ENCODE measurements at places on chromosomes 13 and 19. TPM values are rescaled to one million over a fixed set of nuclear protein-coding genes. Genes with fewer than 3 reads are reported as not detected.

DNA sequence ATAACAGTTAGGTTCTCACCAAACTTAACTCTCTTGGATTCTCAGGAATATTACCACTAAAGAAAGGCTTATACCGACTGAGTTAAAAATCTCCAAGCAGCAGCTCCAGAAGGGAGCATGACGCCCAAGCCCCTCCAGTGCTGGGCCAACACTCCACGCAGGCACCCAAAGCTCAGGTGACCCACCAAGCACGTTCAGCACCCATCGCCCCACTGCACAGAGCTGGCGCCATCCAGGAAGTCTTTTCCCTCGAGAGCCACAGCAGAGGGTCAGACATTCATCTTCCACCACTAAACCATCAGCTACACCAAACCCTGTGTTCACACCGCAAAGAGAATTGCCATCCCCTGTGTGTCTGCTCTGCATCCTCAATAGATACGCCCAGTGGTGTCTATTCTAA lies 65.7 kb downstream of the SOX1 start:
- DNase-seq = no peak

- no peak for DNase-seq
Observed at GRCh38 chr19:43462785-43463380, 2.5 kb downstream of the LYPD3 start.

Gene C19orf85
- not detected for total RNA-seq

DNA sequence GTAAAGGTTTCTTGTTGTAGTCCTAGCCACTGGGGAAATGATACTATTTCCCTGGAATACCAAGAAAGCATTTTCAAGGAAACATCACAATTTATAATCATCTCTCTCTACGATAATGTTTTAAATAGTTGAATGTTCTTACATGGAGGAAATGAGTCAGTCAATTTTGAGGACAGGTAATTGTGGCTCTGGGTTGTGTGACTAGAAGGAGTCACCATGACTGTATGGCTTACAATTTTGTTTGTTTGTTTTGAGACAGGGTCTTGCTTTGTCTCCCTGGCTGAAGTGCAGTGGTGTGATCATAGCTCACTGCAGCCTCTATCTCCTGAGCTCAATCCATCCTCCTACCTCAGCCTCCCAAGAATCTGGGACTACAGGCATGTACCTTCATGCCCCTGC lies 47.4 kb downstream of the COG3 start:
- no peak for DNase-seq

Gene CEACAM5
- total RNA-seq = not detected

DNA sequence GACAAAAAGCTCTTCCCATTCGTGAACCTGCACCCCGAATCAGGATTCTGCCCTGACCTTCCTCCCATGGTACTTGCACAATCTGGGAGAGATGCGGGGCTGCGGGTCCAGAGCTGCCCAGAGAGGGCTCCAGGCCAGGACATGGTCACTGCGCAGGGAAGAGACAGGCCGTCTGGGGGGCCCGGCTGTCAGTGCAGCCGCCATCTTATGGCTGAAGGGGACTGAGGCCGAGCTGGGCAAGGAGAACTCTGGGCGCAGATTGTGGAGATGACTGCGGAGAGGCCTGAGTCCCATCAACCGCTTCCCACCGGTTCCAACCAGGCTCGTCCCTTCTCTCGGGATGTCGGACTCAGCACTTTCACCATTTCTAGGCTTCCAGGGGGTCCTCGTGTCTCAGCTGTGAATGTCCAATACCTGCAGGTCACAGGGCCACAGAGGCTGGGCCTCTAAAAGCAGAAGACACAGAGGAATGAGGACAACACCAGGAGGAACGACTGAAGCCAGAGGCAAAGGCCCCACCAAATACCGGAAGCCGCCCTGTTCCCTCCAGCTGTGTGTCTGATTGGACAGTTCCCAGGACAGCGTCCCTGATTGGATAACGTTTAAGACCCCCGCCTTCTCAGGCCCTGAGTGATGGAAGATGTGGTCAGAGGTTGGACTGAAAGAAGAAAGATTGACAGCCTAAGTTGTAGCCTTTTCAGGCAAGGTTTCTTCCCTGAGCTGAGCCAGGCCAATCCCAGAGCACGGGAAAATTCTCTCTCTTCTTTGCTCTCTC lies 117.1 kb upstream of the ZNF91 start:
- no peak for DNase-seq

DNA sequence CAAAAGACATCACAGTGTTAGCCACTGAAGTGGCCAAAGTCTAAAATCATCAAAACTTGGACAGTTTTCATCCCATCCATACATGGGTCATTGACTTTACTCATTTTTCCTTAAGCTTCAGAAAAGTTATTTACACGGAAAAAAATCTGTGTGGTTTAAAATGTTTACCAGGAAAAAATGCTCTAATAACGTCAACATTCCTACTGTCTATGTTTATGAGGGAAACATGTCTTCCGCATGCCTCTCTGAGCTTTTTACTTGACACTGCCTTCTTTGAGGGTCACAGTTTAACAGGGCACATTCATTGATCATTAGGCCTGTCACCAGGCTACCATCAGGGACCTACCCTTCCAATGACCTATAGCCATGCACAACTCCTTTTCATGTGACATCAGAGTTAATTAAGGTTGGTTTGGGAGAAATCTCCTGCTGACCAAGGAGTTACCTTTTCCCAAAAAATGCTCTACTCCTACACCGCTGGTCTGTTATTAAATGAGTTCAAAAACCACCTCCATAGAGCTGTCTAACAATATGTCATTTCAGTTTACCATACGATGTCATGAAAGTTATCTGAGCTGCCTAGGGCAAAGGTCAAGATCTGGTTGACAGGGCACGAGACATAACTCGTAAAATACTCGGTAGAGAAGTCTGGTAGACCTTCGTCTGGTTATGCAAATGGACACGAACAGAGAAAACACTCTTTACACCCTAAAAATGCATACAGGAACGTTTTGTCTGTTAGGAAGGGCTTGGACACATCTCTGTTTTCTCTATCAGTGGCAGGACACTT lies 17.8 kb downstream of the FLT1 start:
- DNase-seq = no peak

DNA sequence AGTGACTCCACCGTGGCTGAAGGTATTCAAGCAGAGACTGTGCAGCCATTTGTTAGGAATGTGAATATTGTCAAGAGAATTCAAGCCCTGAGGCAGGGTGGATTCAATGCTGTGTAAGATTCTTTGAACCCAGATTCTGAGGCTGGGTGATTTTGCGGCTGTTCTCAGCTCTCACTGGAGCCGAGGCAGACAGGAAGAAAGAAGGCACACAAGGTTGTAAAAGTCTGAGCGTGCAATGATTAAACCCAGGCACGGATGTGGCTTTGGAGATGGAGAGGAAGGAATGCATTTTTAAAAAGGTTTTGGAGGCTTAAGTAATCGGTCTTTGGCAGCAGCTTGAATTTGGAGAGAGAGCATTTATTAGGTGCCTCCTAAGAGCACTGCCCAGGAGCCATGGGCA lies 187.9 kb downstream of the KATNAL1 start:
- no peak for DNase-seq

Gene RNF225
- not detected for total RNA-seq

DNA sequence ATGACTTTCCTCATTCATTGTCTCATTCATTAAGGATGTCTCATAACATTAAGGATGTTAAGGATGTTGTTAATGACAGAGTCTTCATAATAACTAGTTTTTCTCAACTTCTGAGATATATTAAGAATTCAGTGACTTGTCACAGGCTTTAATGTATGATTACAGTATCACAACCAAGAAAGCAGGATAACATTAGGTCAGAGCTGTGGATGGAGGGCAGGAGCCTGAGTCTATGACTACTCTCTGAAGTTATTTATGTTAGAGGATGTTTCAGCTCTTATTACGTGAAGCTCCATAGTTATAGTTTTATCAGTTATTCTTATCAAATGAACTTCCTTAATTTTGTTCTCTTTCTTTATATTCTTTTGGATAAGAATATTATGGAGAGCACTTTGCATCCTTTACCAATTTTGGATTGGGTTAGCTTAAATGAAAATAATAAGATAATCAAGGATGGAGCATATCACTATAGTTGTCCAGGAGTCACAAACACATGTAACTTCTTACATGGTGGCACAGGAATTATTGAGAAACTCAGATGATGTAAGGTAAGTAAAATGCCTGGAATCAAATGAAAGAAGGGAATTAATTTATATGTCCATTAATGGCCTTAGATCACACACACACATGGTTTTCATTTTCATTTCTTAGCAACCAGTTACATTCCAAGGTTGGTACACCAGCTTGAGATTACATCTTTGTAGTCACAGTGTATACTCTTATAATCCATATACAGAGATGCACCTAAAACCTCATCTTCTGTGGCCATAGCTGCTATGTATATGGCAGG lies 57.0 kb downstream of the SLC10A2 start:
- DNase-seq = no peak

Gene FFAR1
- total RNA-seq = 1.8 TPM

GRCh38 chr13:39822437-39822836 lies 167.0 kb downstream of the COG6 start:
- no peak for DNase-seq

Gene FAM174C
- total RNA-seq = 24.9 TPM

Gene NKPD1
- 0.20 TPM for total RNA-seq

Gene SYCN
- total RNA-seq = not detected

GRCh38 chr19:32053376-32053775 lies 292.0 kb upstream of the ZNF507 start:
- no peak for DNase-seq

Gene PLIN5
- total RNA-seq = 61.6 TPM

Gene TNFRSF19
- 3.3 TPM for total RNA-seq

DNA sequence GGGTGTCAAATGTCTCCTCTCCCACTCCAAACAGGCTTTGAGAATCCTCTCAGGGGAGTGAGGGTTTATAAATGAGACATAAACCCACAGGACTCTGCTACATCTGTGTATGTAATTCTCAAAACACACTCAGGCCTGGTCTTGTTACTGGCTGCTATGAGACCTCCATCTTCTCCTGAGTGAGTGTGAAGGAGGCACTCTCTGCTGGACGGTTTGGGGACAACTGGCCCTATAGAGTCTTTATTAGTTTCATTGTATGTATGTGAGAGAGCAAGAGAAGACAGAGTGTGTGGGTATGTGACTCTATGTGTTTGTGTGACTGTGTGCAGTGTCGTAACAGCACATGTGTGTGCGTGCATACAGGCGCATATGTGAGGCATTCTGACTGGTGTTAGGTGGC lies 9.6 kb upstream of the CYP4F12 start:
- no peak for DNase-seq

GRCh38 chr19:1134431-1134830 lies 30.6 kb downstream of the GPX4 start:
- DNase-seq = no peak

Gene SMIM44
- not detected for total RNA-seq

GRCh38 chr19:41030651-41031050 lies 39.6 kb downstream of the CYP2B6 start:
- DNase-seq = peak; percentile 27

Gene GPR183
- 2.4 TPM for total RNA-seq

Gene IFI30
- 15.0 TPM for total RNA-seq

Gene SIGLEC6
- 0.40 TPM for total RNA-seq

GRCh38 chr19:39740395-39740794 lies 2.6 kb upstream of the CLC start:
- DNase-seq = no peak

DNA sequence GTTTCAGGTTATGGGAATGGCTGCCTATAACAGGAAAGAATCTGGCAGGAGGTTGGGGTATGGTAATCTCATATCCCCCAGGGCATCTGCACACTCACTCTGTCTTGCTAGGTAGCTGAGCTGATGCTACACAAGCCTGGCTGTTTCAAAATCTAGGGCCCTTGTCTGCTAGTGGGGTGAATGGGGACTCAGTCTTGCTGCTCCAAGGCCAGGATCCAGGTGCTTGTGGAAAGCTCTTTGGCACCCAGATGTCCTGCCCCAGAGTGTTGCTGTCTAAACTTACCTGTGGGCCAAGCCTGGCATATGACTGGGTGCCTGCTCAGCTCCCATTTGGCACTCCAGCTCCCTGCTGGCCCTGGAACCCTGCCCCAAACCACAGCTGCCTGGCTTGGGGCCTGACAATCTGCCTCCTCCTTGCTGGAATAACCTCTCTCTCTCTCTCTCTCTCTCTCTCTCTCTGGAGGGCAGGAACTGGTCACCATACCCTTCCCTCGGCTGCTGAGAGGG lies 158.1 kb upstream of the TSC22D1 start:
- DNase-seq = no peak

DNA sequence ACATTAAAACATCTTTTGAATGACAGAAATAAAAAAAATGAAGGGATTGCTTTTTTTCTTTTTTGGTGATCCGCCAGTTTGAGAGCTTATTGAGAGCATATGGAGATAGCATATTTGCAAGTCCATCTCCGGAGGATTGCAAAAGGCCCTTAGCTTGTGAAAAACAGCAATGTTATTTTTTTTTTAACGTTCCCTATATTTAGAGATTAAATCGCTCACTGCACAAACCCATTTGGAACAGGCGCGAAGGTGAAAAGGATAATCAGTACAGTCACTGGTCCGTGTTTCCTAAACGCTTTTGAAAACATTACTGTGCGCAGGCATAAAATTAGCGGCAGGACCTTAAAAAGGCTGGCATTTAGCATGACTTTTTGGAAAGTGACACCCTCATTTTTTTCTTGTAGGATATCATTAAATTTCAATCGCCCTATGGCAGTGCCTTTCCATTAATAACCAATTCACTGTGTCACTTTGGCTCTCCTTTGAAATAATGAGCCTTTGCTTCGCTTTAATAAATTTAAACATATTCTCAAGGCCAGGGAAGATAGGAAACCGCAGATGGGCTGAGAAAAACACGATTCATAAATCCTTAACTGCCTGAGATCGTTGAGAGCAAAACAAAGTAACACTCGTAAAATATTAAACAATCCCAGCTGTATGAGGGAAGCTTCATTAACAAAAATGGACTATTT lies 342.2 kb downstream of the DACH1 start:
- DNase-seq = no peak

GRCh38 chr13:108003626-108004025 lies 211.7 kb downstream of the LIG4 start:
- DNase-seq = no peak

DNA sequence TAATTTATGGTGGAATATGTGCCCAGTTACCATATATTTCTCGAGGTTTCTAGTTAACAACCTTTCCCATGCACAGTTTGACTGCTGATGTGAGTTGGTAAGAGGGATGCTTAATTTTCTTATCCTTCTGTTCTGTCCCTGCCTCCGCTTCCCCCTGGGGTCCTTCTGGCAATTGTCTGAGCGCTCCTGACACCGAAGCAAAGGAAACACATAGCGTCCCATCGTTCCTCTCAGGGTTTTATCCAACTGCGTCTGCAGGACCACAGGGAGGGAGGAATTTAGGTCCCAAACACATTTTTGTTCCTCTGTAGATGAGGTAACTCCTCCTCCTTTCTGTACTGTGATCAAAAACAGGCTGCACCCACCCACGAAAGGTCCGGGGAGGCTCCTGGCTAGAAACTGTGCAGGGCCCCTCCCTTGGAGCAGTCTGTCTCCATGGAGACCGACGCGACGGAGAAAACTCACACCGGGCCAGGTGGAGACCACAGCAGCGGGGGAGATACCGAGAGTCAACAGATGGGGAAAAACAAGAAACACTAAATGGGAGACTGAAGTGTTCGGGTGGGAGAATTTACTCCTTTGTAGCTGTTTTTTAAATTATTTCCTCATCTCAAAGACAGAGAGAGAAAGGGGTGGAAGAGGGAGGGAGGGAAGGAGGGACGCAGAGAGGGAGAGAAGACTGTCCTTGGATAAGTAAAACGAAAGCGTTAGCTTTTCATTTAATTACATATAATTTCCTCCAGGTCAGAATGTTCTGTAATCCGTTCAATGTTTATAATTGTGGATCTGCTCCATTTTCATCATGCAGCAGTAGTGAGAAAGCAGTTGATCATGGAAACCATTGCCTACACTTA lies 191.8 kb upstream of the NBEA start:
- DNase-seq = peak; percentile 42
